HCEC 1CT (cell line): ENCODE measurements at places on chromosomes 1 and 21.

DNA sequence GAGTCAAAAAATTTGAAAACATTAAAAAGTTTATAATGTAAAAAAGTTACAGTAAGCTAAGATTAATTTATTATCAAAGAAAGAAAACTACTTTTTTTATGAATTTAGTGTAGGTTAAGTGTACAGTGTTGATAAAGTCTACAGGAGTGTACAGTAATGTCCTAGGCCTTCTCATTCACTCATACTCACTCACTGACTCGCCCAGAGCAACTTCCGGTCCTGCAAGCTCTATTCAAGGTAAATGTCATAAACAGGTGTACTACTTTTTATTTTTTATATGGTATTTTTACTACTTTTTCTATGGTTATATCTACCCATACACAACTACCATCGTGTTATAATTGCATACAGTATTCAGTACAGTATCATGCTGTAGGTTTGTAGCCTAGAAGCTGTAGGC lies 49.6 kb downstream of the TBX19 start:
- no peak for DNase-seq

- no peak for DNase-seq
Observed at GRCh38 chr1:23111600-23112535, 56.8 kb downstream of the LUZP1 start.

DNA sequence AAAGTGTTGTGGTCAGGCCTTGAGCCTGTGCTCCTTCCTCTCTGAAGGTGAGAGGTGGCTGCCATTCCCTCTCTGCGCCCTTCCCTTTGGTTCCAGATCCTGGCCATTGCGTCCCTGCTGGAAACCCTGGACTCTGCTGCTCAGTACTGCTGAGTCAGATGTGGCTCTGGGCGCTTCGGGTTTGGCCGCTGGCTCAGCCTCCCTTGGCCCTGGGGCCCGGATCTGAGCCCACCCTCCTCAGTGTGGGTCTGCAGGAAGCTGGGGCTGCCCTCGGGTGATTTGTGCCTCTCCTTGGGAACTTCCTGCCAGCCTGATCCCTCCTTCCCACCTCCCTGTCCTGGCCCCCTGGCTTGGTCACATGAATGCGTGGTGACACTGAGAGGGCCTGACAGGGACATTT lies 32.2 kb downstream of the QSOX1 start:
- DNase-seq: no peak

DNA sequence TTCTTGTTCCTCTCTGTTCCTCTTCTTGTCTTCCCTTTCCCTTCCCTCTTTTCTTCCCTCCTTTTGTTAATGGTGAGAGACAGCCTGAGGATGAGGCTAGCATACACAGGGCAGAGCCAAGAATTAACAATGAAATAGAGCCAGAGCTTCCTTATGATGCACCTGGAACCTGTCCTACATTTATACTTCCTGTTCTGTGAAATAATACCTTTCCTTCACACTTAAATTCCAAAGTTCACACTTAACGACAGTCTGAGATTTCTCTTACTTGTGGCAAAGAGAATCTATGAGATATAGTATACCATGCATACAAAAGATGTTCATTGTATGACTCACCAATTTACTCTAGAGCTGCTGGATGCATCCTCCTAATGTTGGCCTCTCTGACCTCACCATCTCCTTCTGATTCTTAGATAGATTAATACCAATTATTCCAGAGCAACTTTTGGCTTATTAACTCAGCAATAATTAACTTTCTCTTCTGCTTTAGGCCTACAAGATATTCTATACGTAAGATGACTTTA lies 30.8 kb upstream of the TSNAX start:
- no peak for DNase-seq

- DNase-seq: no peak
Observed at GRCh38 chr1:84996846-84997666, at the start of gene MCOLN2. MCOLN2 (minus strand) TSS chr1:84997113; CDS start chr1:84996872, 241 bp downstream.

- no peak for DNase-seq
Observed at GRCh38 chr1:234488054-234489006, 9.4 kb upstream of the TARBP1 start.

DNA sequence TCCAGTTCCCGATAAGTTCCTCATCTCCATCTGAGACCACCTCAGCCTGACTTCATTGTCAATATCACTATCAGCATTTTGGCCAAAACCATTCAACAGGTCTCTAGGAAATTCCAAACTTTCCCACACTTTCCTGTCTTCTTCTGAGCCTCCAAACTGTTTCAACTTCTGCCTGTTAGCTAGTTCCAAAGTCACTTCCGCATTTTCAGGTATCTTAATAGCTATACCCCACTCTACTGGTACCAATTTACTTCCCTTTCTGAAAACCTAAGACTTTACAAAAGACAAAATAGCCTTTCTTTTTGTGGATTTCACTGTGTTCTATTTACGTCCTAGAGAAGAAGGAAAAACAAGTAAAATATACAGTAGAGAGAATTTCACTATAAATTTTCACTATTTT lies 147.0 kb upstream of the FMN2 start:
- DNase-seq: no peak

GRCh38 chr21:44778094-44778493 lies 23.5 kb downstream of the UBE2G2 start:
- DNase-seq: no peak

DNA sequence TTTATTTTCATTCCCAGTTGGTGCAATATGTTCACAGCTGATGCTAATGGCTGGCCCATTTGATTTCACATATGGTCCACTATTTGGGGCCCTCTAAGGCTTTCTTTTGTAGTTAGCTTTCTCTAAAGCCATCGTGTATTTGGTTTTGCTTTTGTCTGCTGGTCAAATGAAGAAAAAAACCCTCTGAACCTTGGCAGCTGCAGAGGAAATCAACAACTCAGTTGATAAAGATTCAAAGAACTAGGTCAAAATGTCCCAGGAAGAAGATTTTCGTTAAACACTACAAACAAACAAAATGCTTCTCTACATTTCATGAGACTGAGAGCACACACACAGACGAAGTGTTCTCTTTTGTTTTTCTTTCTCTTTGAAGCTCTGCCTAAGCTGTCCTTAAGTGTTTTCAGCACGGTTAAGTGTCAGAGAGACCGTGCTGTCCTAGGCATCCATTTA lies 655.0 kb downstream of the RWDD3 start:
- DNase-seq: no peak

- no peak for DNase-seq
Observed at GRCh38 chr1:43936431-43937151, 3.0 kb downstream of the ARTN start.

- no peak for DNase-seq
Observed at GRCh38 chr1:9877962-9878361, 32.1 kb downstream of the CTNNBIP1 start.

DNA sequence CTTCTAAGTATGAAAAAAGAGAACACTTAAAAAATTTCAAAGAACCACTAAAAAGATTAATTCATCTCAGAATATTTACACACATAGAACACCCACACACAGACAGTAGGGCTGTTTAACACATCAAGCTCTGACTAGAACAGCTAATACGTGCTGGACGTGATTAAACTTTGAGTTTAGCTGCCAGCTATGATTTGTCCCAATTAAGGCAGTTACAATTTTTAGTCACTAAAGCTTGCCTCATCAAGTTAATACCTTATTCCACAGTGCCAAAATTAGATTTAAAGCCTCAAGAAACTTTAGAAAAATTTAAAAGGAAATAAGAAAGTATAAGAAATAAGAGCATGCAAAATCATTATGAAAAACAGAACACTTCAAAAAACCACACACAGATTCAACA lies 18.9 kb downstream of the SLC16A1 start:
- DNase-seq: peak; percentile 39

DNA sequence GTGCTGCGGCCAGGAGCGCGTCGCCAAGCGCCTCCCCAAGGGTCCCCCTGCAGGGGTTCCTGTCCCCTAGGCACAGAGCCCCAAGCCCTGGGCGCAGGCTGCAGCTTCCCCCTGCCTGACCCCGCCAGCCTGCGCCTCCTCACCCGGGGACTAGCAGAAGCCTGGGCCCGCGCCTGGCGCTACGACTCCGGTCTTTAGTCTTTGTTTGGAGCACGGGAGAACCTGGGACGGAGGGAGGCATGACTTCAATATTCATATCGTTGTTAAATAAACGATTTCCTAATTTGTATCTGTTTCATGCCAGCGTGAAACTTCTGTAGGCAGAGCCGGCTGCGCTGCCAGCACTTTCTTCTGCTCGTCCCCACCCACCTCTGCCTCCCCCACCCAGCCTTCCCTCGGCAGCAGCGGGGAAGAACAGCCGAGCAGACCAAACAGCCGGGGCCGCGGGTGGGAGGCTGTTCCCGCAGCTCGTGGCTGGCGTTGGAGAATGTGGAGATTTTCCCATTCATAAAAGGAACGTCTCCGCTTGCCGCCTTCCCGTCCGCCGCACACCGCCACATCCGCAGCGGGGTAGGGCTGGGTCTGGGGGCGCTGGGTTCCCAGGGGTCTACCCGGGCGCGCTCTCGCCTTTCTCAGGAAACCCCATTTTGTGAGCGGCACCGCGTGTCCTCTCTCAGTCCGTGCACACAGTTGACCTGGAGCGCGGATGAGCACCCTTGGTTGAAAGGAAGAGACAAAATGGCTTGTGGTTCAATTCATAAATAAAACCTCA lies 777 bp upstream of the TRIM67 start:
- no peak for DNase-seq

DNA sequence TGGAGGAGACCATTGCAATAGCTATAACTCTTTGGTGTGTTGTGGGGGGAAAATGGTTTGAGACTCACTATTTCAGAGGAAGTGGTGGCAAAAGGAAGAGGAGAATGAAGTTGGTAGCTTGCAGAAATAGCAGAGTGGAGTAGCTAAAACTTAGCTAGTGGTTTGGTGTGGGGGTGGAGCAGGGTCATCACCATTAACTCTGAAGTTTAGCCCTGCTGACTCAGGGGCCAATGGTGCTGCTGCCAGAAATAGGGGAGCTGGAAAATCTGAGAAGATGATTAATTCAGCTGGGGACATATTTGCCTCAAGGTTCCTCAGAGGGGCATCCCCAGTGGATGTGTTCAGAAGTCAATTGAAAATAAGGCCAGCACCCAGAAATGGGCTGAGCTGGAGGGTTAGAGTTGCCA lies 65.4 kb downstream of the RUNX1 start:
- peak; percentile 86 for DNase-seq

DNA sequence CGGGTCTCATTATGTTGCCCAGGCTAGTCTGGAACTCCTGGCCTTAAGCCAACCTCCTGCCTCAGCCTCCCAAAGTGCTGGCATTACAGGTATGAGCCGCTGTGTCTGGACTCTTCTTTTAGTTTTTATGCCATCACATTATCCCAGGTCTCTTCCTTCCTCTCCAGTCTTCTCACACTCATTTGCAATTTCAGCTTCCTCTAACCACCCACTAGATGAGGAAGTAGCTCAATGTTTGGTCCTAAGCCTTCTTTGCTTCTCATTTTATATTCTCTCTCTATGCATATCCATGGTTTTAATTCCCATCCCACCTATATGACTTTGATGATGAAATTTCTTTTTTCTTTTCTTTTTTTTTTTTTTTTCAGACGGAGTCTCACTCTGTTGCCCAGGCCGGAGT lies 3.1 kb upstream of the ZBTB8A start:
- no peak for DNase-seq

GRCh38 chr1:154413177-154413783 lies 8.1 kb downstream of the IL6R start:
- no peak for DNase-seq

- DNase-seq: no peak
Observed at GRCh38 chr1:85460555-85461088, 4.3 kb downstream of the DDAH1 start.

DNA sequence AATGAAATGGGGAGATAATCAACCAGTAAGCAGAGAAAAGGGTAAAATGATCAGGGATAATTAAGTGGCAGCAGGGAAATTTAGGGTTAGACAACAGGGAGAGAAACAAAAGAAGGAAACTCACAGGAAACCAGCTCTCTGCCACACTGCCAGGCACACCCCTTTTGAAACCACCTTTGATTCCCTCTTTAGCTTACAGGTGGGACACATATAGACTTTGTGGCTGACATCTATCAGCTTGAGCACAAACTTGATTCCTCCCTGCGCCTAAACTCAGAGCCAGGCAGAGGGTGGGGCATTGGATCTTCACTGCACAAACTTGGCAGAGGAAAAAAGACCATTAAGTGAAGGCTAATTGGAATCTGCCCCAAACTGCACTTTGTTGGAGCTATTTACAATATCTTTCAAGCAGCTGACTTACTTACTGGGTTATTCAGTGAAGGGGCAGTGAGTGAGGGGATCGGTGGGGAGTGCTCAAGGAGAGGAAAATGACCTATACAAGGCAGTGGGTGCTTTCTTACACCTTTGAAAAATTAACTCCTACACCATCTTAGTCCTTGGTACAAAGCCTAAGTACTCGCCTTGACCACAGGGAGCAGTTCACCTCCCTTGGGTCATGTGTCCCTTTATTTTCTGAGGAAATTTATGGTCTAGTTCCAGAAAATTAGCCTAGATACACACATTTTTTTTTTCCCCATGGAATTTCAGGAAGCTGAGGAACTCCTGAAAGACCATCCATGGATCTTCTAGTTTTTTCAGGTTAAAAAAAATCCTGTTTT lies 60.2 kb downstream of the PBX1 start:
- DNase-seq: no peak

GRCh38 chr1:87115317-87115890 lies 201.0 kb downstream of the HS2ST1 start:
- peak; percentile 95 for DNase-seq

GRCh38 chr1:151346082-151346768 lies 827 bp downstream of the RFX5 start:
- no peak for DNase-seq

- peak; percentile 97 for DNase-seq
Observed at GRCh38 chr1:221439747-221440501, 302.0 kb downstream of the DUSP10 start.

GRCh38 chr1:26389604-26390247 lies 17.2 kb upstream of the ZNF683 start:
- no peak for DNase-seq

- peak; percentile 78 for DNase-seq
Observed at GRCh38 chr1:178465011-178465410, 31.8 kb downstream of the CLEC20A start.

DNA sequence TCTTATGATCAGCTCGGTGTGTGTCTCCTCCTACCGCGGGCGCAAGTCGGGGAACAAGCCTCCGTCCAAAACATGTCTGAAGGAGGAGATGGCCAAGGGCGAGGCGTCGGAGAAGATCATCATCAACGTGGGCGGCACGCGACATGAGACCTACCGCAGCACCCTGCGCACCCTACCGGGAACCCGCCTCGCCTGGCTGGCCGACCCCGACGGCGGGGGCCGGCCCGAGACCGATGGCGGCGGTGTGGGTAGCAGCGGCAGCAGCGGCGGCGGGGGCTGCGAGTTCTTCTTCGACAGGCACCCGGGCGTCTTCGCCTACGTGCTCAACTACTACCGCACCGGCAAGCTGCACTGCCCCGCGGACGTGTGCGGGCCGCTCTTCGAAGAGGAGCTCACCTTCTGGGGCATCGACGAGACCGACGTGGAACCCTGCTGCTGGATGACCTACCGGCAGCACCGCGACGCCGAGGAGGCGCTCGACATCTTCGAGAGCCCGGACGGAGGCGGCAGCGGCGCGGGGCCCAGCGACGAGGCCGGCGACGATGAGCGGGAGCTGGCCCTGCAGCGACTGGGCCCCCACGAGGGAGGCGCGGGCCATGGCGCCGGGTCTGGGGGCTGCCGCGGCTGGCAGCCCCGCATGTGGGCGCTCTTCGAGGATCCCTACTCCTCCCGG lies 1.5 kb downstream of the KCNC4 start:
- no peak for DNase-seq

GRCh38 chr1:67431869-67432578 lies 1.8 kb upstream of the SERBP1 start:
- no peak for DNase-seq

- peak; percentile 81 for DNase-seq
Observed at GRCh38 chr1:241950390-241950789, 7.2 kb upstream of the BECN2 start.
